ENCODE measurements at places on chromosomes 16 and 17. TPM values are rescaled to one million over a fixed set of nuclear protein-coding genes. Genes with fewer than 3 reads are reported as not detected.

The AMFR gene
- total RNA-seq = 88.4 TPM

The RCVRN gene
- 0.10 TPM for total RNA-seq

The GRAPL gene
- 0.89 TPM for total RNA-seq

The ST6GALNAC2 gene
- total RNA-seq = 28.0 TPM

The GAS7 gene
- total RNA-seq = 60.8 TPM

The ATXN2L gene
- total RNA-seq = 48.2 TPM

The HSBP1 gene
- total RNA-seq = 59.5 TPM

The ESRP2 gene
- total RNA-seq = 22.9 TPM

The ZNF785 gene
- 9.8 TPM for total RNA-seq

The CLEC18B gene
- 0.59 TPM for total RNA-seq

The ZNF276 gene
- total RNA-seq = 29.4 TPM

The CDH11 gene
- 102 TPM for total RNA-seq

The SPATA22 gene
- 0.39 TPM for total RNA-seq

The AANAT gene
- not detected for total RNA-seq

The ABCC11 gene
- total RNA-seq = 0.20 TPM

The TM4SF5 gene
- total RNA-seq = not detected

The RNU2-1 gene
- not detected for total RNA-seq

The FAM234A gene
- total RNA-seq = 37.1 TPM

The KRTAP4-5 gene
- total RNA-seq = 1.3 TPM

The GDPD1 gene
- total RNA-seq = 2.7 TPM

The FAM83G gene
- total RNA-seq = 24.2 TPM

The MLKL gene
- total RNA-seq = 3.9 TPM

The DPEP3 gene
- not detected for total RNA-seq

The IGF2BP1 gene
- 1.5 TPM for total RNA-seq

The HOXB13 gene
- total RNA-seq = not detected

The JUP gene
- 163 TPM for total RNA-seq

The MAPK8IP3 gene
- 46.1 TPM for total RNA-seq

The CDH8 gene
- 5.6 TPM for total RNA-seq

The SLC9A5 gene
- total RNA-seq = 0.79 TPM

The MAP2K6 gene
- 8.6 TPM for total RNA-seq

The CLEC16A gene
- 18.0 TPM for total RNA-seq

The MYO1C gene
- total RNA-seq = 64.4 TPM

The FZD2 gene
- 5.7 TPM for total RNA-seq

Measured in skin of body (tissue), 3 donors.